ENCODE measurements at places on chromosomes 5 and 9.

- DNase-seq = no peak
Measured at GRCh38 chr5:138770977-138771376, 17.8 kb downstream of the CTNNA1 start.

GRCh38 chr5:9558319-9558965 is 12.6 kb upstream of the SEMA5A start:
- no peak for DNase-seq

GRCh38 chr9:98980291-98980690 is 36.6 kb downstream of the COL15A1 start:
- DNase-seq = no peak

GRCh38 chr5:155274484-155274883 is 260.9 kb downstream of the KIF4B start:
- no peak for DNase-seq

DNA sequence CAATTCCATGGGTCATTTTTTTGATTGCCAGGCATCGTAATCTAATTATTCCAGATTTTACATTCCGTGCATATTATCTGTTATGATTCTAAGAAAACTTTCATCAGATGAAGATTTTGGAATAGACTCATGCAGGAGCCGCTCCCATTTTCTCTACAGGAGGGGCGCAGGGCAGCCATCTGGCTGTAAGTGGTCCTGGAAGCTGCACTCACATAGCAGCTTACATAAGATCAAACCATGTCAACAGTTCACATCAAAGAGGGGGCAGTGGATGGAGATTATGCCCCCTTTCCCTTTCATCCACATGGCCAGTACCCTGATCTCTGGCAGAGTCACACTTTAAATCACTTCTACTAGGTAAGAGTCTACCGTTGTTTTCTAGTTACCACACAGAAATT is 73.3 kb upstream of the PCA3 start:
- DNase-seq = no peak

Measured in hematopoietic multipotent progenitor cell treated with erythropoietin and hydrocortisone succinate and interleukin-3 and kit ligand, for 4 days (in vitro differentiated cells).